ENCODE measurements at places on chromosomes 11 and 22.

DNA sequence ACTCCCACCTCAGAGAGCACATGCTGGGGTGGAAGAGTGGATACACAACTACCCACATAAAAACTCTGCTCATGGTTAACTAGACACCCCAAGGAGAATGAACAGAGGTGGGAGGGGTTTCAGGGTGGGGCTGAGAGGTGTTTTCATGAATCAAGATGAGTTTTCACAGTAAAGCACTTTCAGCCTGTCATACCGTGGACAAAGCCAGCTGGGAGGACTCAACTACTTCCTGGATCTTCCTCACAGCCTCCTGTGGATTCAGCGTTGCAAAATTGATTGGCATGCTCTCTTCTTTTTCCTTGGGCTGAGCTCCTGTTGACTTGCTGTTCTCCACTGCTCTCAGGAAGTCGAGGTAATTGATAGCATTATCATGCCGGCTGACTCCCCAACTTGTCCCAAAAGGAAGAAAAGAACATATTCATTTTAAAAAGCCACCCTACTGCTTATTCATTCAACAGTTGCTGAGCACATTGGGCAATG lies 168.5 kb downstream of the MPPED1 start:
- no peak for DNase-seq

DNA sequence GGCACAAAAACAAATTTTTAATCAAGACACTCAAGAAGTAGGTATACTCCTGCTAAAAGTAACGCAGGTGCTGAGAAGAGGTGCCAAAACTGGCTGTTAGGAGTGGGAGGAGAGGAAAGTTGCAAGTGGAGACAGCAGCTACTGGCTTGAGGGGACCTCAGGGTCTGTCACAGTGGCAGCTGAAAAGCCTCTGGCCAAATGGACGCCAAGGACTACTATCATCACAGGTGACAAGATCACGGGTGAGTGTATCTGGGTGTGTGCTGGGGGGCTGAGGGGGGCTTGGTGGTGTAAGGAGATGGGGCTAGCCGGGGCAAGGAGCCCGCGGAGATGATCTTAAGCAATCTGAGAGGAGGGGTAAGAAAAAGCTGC lies 687 bp downstream of the ZNF202 start:
- no peak for DNase-seq

DNA sequence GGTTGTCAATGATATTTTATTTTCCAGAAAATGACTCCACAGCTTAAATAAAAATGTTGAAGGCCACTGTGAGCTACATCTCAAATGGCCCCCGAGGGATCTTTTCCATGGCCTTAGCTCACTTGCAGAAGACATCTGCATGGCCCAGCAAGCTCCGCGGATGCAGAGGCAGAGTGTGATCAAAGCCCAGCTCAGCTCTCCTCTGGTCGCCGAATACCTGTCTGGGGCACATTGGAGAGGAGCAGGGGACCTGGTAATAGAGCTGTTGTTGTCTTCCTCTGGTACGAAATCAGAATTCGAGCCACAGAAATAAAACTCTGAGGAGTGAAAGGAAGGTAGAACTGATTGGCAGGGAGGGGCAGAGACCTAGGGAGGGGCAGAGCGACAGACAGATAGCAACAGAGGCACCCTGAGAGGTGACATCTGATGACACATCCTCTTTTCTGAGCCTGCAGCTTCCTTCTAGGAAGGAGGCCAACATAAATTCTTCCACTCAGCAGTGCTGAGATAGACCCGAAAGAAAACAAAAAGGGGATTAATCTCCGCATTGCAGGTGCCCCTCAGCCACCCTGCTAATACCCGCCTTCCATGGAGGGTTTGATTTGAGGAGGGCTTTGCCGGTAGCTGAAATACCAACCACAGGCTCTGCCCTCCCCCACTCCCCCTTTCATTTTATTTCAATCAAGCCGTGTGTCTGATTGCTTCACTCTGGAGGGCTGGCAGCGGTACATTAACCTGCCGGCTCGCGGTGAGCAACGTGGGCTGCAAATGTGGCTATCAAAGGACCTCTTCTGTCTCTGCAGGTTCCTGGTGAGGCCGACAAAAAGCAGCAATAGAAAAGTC lies 759.4 kb downstream of the OPCML start:
- no peak for DNase-seq

DNA sequence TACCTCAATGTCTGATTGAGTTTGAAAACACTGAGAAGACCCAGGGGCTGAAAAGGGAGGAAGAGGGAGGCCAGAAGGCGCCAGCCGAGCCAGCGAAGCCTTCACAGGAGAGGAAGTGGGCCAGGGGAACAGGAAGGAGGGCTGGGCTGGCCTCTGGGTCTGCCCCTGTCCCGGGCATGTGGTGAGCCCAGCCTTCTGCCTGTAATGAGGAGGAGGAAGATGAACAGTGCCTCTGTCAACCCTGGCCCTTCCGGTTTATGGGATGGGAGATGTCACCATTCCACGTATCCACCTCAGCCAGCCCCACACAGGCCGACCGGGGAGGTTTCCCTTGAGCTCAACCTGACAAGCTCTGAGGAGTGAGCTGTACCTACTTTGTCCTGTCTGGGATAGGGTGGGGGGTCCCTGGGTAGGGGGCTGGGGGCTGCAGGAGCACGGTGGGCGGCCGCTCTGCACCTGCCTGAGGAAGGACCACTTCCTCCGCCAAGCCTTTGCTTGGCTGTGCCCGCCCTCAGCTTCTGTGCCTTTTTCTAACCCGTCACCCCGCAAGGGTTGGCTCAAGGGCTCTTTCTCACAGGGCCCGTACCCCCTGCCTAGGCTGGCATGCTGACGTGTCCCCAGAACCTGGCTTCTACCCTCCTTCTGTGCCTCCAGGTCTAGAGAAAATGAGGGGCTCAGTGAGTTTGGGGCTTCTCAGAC lies 2.0 kb downstream of the PARVG start:
- DNase-seq: peak; percentile 77

DNA sequence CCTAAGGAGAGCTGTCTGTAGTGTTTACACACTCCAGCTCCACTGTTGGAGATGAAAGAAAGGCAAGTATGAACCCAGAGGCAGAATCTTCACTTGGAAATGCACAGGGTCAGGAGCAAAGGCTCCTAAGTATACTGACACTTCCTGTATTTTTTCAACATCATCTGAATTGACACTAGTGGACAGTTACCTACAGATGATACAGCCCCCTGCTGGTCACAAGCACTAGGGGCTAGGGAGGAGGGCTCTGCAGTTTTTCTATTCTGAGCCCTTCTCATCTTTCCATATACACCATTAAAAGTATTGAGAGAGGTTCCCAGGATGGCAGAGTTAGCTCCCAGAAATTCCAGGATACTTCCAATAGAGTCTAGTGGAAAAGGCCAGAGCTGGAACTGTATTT lies 290.3 kb upstream of the API5 start:
- no peak for DNase-seq
